Head of caudate nucleus (tissue), 42 donors: ENCODE measurements at places on chromosomes 1 and 21.

GRCh38 chr21:41520560-41521442 lies 12.8 kb upstream of the TMPRSS2 start:
- no peak for DNase-seq

- no peak for DNase-seq
Observed at GRCh38 chr1:80656641-80657040, 1144.1 kb upstream of the ADGRL2 start.

- DNase-seq: no peak
Observed at GRCh38 chr1:182038220-182038619, 23.3 kb downstream of the ZNF648 start.

DNA sequence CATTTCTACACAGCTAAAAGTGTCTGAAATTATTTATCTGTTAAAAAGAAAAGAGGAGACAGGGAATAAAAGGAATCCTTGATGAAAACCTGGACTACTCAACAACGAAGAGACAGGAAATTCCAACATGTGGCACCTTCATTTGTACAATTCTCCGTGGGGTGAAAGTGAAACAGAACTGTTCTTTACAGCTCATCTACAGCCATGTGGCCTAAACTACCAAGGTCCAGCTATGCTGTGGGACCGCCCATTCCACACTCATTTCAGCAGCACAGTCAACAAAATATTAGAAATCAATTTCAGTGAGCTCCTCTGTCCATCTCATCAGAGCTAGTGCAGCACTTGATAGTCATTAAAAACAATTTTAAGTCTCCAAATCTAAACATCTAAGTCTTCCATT lies 44.0 kb downstream of the UBR4 start:
- no peak for DNase-seq
